ENCODE measurements at places on chromosomes 11 and 22.

DNA sequence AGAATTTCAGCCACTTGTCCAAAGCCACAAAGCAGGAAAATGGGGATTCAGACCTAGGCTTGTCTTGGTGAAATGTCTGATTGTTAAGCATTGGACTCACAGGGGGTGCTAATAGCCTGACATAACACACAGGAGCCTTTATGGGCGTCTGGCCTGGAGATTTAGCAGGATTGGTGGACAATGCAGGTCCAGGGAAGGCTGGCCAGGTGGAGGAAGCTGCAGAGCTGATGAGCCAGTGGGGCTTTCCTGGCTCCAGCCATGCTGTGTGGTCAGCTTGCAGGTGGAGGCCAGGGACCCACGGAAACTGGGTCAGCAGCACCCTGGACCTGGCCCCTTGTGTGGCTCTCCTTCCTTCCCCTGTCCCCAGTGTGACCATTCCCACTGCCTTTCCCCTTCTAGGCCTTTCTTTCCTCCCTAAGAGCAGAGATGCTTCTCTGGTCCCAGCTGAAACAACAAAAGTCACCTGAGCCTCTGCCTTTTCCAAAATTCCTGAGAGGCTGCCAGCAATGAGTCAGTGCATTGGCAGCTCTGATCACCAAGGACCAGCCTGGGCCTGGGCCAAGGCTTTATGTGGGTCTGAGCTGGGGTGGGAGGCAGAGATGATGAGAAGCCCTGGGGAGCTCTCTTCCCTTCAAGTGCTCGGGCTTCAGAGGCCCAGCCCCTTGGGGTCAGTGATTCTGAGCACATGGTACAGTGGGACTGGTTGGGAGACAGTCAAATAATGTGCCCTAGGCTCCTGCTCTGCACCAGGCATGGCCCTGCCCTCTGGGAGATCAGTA, 85.2 kb downstream of the CCDC81 start:
- DNase-seq: peak; percentile 87

GRCh38 chr11:125262830-125263218, 98.3 kb downstream of the PKNOX2 start:
- no peak for DNase-seq

DNA sequence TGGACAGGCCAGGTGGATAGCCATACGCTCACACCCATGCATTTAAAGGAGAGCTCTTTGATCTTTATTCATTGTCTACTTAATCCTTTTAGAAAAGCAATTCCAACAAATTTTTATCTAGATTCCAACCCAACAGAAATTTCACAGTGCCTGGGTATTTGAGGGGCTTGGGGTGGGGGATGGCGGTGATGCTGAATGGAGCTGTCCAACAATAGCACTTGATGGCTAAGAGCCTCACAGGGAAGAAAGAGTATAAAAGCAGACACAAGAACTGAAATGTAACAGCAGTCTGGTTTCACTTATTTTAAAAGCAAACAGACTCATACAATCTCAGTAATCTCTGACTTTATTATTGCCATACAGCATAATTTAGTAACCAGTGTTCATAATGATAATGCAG, 101.8 kb upstream of the SORL1-AS1 start:
- DNase-seq: no peak

GRCh38 chr22:36492109-36492508, 10.7 kb upstream of the TXN2 start:
- no peak for DNase-seq

DNA sequence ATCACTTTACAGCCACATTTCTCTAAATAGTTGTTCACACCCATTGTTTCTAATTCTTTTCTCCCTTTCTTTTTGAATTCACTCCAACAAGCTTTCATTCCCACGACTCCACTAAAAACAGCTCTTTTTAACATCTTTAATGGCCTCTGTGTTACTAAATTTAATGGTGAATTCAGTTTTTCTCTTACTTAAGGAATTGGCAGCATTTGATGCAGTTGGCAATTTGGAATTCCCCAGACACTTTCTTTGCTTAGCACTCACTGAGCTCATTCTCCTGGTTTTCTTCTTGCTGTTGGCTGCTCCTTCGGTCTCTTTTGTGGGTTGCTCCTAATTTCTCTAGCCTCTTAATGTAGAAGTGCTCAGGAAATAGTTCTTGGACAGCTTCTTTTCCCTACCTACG, 40.5 kb upstream of the OR9Q1 start:
- no peak for DNase-seq

DNA sequence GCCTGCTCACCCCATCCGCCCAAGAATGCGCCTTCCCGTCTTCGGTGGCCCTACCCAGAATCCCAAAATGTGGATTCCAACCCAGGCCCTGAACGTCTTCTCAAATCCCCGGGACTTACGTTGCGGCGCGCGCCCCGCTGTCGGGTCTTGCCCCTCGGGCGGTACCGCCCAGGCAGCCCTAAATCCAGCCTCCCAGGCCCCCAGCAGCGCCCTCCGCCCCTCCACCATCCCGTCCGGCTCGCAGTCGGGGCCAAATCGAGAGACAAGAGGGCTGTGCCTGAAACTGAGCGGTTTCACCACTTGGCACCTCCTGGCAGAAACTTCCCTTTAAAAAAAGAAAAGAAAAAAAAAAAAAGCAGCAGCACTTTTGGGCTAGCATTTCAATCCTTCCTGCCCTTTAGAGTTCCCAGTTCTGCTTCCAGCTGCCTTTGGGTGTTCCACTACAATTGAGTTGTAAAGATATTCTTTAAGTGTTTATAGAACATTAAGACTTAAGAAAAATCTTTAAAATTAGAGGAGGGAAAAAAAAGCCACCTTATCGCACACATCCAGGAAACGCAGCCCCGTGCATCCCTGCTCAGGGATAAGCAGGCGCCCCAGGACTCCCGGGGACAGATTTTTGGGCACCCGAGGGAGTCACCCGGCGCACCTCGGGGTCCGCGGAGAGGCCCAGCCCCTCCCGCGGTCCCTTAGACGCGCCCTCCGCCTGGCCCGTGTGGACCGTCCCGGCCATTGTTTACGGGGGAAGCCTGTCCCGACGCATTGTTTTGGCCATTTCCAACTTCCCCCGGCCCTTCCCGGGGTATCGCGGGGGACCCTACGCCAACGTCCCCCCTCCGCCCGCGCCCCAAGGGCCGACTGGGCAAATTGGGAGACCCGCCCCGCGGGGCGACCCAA, 57.6 kb downstream of the KCNJ4 start:
- no peak for DNase-seq

DNA sequence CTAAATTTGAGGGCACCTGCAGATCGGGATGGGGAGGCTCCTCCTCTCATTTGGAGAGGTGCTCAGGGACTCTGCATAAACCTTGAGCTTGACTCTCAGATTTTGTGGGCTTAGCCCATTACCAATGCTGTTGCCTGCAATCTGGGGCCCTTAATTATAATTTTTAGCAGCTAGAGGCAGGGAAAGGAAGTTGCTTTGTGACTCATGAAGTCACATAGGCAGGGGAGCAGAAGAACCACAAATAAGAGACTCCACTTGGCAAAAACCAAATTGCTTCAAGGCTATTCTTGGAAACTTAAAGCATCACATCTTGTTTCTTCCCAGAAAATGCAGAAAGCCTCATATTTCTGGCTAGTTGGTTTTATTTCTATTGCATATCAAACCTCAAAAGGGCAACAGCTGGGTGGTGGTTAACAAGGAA, 46.9 kb downstream of the MICAL2 start:
- no peak for DNase-seq
